ENCODE measurements at places on chromosomes 16 and 17.

DNA sequence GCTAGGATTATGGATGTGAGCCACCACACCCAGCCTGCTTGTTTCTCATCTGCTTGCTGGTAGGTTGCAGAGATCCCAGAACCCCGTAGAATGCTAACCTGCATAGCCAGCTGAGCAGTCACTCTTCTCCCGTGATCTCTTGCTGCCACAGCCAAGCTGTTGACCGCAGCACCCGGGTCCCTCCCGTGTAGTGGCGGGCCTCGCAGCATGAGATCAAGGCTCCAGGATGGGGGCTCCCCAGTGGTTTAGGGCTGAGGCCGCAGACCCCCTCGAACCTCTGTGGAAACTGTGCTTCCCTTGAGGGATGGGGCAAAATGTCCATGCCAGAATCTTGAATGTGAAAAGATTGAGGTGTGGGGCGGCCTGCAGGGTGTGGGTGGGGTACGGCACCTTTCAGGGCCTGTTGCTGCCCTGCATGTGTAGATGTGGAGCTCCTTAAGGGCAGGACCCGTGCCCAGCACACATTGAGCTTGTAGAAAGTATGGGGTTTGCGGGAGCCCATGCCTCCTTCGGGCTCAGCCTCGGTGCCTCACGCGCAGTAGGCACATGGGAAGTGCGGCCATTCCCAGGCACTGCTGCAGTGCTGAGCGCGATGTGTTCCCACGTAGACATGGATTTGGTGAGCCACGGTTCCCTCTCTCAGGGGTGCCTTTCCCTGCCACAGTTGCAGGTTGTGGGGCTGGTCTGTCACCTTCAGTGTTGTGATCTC, 99.9 kb downstream of the BANP start:
- DNase-seq = no peak

- DNase-seq = no peak
Observed at GRCh38 chr17:3905017-3905520, 11.2 kb downstream of the P2RX1 start.

- peak; percentile 23 for DNase-seq
Observed at GRCh38 chr16:79042886-79043285, 557.7 kb downstream of the MAF start.

- no peak for DNase-seq
Observed at GRCh38 chr16:24800586-24800985, 45.2 kb upstream of the SLC5A11 start.

DNA sequence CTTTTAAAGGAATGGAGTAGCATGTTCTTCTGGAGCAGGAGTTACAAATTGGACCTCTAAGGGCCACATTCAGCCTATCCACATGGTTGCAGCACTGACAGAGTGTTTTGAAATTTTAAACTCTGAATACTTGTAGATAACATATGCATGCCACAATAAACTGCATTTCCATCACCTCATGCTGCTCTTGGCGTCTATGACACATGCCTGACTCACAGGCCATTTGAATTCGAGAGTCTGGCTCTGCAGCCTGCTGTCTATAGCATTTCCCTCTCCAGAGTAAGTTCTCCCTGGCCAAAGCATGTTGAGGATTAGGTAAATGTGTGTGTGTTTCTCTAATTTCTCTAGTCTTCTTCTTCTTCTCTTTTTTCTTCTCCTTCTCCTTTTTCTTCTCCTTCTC, 28.7 kb upstream of the MYOCD start:
- DNase-seq = no peak

DNA sequence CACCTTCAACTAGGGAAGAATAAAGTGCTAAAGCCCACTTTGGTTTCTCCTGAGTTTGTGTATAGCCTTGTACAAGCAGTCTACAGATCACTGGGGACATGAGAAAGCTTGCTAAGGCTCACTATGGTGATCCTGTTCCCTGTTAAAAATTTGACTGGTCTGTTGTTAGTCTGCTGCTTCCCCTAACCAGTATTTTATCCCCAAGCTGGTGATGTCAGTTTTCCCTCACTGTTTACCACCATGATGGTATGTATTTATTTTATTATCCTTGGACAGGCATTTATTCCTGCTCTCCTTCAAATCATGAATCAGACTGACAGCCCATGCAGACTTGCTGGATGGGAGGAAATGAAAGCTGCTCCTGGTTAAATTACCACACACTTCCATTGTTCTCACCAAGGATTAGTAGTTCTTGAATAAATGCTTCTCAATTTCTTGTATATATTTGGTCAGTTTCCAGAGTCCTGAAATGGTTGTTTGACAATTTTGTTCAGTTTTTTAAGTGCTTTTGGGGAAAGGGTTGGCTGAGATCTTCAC, 99.6 kb downstream of the CA4 start:
- DNase-seq = no peak

DNA sequence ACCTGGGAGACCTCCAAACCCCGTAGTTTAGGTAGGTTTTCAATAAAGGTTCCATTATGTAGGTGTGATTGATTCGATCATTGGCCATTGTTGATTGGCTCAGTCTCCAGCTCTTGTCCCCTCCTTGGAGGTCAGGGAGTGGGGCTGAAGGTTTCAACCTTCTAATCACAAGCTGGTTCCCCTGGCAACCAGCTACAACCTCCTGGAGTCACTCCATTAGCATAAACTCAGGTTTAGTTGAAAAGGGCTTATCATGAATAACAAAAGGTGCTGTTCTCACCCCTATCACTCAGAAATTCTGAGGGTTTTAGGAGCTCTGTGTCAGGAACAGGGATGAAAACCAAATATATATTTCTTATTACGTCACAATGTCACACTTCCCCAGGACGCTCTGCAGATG, 28.5 kb downstream of the TMEM132E start:
- DNase-seq = no peak

- no peak for DNase-seq
Observed at GRCh38 chr17:73020110-73020509, 72.4 kb downstream of the SLC39A11 start.

GRCh38 chr16:70700101-70701020, 14.5 kb upstream of the MTSS2 start:
- no peak for DNase-seq

GRCh38 chr16:12422233-12422632, 381.5 kb downstream of the CPPED1 start:
- no peak for DNase-seq

DNA sequence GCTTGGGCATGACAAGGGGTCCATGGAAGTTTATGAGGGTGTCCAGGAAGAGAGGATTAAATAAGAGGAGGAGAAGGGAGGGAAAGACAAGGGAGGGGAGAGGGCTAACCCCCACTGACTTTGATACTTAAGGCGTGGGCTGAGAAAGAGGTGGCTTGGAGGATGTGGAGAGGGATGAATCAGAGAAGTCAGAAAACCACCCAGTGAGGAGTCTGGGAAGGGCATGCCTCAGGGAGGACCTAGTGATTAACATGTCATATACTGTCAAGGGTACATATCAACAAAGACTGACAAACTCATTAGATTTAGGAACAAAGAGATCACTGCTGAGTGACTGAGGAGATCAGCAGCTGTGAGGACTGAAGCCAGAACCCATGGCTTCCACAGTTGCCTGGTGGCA, 145.4 kb downstream of the IRX5 start:
- DNase-seq = no peak

GRCh38 chr16:78195797-78196196, 96.3 kb downstream of the WWOX start:
- no peak for DNase-seq

DNA sequence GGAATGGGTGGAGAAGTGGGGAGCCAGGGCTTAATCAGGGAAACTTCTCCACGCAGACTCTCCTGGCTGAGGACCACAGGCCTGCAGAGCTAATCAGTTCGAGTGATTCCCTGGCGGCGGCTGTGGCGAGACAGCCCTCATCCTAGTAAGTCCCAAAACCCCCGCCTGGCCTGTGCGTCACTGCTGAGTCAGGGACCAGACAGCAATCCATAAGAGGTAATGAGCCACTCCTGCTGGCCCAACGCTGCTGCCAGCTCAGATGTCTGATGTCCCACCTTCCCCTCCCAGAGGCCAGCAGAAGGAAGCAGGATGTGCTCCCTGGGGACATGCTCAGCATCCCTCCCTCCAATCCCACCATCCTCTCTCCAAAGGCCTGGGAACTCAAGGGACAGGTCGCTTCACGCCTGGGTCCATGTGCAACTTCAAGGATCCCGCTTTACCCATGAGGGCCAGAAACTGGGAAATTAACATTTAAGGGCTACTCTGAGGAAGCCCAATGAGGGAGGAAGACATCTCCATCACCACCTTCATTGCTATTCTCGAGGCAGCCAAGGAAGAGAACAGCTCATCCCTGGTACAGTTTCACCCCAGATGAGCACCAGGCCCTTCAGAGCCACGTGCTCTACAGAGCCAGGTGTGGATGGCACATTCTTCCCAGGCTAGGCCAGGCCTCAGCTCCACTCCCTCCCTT, 7.9 kb downstream of the ACLY start:
- no peak for DNase-seq

DNA sequence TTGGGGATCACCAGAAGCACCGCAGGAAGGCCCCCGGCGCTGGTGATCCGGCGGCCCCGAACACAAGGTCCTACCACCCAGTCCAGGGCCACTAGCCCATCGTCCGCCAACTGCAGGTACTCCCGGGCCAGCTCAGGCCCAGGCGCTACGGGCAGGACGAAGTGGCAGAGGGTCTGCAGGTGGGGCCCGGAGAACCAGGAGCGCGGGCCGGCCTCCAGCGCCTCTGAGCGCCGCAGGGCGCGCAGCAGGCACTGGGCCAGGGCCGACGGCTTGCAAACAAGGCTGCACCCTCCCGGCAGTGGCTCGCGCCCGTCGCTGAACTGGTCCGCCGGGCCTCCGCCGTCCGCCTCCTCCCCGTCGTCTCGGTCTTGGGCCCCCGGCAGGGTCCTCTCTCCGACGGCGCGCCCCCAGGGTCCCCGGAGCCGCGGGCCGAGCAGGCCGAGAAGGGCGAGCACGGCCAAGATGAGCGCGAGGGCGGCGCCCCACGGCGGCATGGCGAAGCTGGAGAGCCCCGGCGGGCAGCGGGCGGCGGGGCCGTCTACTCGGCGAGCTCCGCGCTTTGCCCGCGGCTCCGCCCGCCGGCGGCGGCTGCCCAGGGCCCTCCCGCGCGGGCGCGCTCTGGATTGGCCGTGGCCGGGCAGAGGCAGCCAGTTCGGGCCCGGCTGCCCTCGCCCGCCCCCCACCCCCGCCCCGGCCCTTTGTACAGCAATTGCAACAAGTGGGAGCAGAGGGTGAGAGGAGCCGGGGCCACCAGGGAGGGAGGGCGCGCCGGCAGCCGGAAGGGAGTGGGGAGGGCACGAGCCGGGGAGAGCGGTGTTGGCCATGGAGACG, at the start of gene ABHD15:
TSS of gene ABHD15 (minus strand) at position 565 of the 831 bp plus-strand sequence. CDS start at position 494, 71 bp downstream.
- DNase-seq = peak; percentile 57

GRCh38 chr17:31078290-31078689, 16.5 kb upstream of the NF1 start:
- DNase-seq = no peak

DNA sequence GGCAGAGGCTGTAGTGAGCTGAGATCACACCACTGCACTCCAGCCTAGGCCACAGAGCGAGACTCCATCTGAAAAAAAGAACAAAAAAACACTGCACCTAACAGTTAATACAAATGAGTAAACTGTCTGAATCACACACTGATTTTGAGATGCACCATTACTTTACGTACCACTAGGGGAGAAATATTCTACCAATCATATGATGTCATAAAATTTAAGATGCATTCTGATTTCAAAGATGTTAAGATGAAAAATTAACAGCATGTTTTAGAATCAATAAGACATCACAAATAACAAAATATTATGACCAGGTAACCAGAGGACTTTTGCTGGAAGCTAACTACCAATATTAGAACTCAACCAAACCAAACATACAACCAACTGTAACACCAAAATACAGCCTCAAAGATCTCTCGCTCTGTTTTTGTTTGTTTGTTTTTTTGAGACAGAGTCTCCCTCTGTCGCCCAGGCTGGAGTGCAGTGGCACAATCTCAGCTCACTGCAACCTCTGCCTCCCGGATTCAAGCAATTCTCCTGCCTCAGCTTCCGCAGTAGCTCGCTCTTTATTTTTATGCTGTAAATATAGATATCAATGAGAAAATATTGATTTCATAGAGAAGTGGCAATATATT, 31.6 kb downstream of the GLG1 start:
- no peak for DNase-seq

GRCh38 chr17:77892469-77893143, 65.9 kb upstream of the TNRC6C start:
- DNase-seq = no peak

GRCh38 chr17:77438241-77439188, 297.7 kb downstream of the SEC14L1 start:
- DNase-seq = no peak

- no peak for DNase-seq
Observed at GRCh38 chr17:27368980-27369379, 75.1 kb downstream of the WSB1 start.

- no peak for DNase-seq
Observed at GRCh38 chr16:82136956-82137821, 32.8 kb downstream of the MPHOSPH6 start.

DNA sequence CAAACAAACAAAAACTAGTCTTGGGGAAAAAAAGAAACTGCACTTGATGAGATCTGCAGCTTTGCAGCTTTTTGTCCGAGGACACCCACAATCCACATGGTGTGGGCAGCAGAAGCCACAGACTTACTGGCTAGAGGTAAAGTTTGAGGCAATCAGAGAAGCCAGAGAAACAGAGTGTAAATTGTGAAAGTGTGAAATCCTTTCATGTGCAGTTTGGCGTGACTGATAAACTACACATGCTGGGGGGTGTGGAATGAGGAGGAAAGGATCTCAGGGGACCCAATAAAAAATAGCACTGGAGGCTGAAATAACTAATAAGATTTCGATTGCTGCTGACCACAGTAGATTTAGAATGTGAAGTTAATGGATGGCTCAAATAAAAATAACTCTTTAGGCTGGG, 42.4 kb upstream of the HOXB13 start:
- no peak for DNase-seq

- DNase-seq = no peak
Observed at GRCh38 chr16:15605839-15606517, 37.0 kb downstream of the MARF1 start.

DNA sequence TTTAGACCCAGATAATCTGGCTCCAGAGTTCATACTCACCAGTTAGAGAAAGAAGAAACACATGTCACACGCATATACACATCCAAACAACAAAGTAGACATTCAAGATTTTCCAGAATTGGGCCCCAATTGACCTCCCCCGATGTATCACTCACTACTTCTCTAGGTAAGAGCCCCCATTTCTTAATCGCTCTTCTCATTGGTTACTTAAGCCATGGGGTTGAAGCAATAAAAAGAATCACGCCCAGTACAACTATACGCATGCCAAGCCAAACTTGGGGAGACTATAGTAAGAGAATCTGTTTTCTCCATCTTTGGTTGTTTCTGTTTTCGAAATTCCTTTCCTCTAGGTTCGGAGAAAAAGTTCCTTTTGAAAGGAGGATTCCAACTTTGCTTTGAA, 565 bp downstream of the DDX52 start:
- no peak for DNase-seq

Measured in activated CD4-positive, alpha-beta T cell treated with anti-CD3 and anti-CD28 coated beads for 4 hours (primary cell).